Left colon (tissue), 2 donors: ENCODE measurements at places on chromosomes 5 and 9. TPM values are rescaled to one million over a fixed set of nuclear protein-coding genes. Genes with fewer than 3 reads are reported as not detected.

- DNase-seq: peak; percentile 47
Measured at GRCh38 chr5:134224888-134225779, 739 bp downstream of the PPP2CA start.

DNA sequence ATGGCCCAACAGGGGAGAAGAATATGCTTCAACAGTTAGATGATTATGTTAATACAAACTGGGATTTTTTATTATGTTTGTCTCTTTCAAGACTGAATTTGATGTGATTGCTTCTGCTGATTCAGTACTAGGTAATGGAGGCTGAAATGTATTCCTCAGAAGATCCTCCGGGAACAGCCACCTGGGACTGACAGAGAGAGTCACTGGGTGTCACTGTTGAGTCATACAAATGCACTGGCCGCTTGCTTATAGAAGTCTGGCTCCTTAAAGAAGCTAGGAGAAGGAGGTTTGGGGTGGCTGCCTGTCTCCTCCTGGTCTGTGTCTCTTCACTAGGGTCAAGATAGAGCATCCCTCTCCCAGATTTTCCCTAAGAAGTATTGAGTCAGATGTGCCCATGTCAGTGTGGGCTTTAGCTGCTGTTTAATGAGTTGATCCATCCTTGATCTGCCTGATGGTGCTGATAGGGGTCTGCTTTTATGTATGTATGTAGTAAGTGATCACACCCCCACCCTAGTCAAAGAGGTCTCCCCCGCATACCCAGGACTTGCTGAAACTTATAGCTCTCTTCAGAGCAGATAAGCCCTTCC lies 773.4 kb downstream of the BRINP1 start:
- DNase-seq: no peak

DNA sequence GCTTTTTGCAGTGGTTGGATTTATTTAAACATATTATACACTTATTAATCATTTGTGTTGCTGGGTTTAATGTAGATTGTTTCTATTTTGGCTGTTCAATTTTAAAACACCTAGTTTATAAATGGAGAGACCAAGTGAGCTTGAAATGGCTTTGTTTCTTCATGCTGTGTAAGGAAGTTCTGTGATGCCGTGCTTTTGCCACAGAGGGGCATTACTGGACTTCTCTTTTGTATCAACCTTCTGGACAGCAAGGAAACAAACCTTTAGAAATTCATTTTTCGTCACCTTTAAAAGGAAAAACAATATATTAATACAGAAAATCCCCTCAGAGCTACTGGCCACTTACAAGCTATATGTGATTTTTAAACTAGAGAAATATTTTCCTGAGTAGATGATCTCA lies 81.9 kb downstream of the DMRTA1 start:
- no peak for DNase-seq

GRCh38 chr9:130693101-130693425 lies 517 bp upstream of the EXOSC2 start:
- no peak for DNase-seq

DNA sequence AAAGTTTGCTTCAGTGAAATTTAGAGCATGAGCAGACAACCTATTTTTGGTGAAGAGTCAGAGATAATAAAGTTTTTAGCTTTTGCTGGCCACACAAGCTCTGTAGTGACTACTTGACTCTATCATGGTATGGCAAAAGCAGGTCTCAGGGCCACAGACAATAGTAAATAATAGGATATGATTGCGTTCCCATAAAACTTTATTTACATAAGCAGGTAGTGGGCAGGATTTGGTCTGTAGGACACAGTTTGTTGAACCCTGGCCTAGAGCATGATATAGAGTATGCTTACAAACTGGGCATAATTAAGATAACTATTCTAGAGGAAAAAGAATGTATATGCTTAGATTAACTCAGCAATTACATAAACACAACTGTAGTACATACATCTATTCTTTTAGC lies 30.1 kb downstream of the ITGA1 start:
- no peak for DNase-seq

GRCh38 chr9:72945391-72945790 lies 7.5 kb downstream of the ALDH1A1 start:
- DNase-seq: no peak

GRCh38 chr5:88109818-88110217 lies 158.8 kb downstream of the TMEM161B start:
- no peak for DNase-seq

GRCh38 chr5:129609710-129610109 lies 138.2 kb upstream of the MINAR2 start:
- DNase-seq: no peak

DNA sequence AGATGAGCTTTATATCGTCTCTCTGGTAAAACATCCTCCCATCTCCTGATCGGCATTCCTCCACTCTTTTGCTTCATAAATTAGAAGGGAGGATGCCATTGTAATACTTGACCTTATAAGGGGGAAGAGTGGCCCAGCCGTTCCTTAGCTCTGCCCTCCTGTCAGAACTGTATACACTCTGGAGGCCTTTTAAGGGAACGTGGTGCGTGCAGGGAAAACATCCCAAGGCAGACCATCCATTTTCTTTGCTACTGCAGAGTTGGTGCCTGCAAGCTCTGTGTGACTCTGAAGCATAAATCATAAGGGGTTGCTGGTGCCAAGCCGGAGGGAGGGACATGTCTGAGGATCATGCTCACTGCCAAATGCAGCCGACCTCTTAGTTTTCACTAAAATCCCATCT lies 90.4 kb downstream of the PGM5 start:
- peak; percentile 73 for DNase-seq

DNA sequence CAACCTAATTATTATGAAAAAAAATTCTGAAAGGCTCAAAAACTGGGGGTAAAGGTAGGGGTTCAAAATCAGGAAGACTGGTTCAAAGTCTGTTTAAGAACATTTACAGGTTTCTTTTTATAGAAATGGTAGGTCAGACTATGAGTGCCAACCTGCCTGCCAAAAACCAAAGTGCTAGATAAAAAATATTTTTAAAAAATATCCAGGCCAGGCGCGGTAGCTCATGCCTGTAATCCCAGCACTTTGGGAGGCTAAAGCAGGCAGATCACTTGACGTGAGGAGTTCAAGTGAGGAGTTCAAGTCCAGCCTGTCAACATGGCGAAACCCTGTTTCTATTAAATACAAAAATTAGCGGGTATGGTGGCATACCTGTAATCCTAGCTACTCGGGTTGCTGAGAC lies 67.0 kb downstream of the NR3C1 start:
- DNase-seq: no peak

GRCh38 chr9:71524516-71524915 lies 243.8 kb downstream of the CEMIP2 start:
- DNase-seq: no peak

- DNase-seq: no peak
Measured at GRCh38 chr9:36877239-36877638, 156.8 kb downstream of the PAX5 start.

- no peak for DNase-seq
Measured at GRCh38 chr5:73615085-73615484, 10.9 kb upstream of the ARHGEF28 start.

- DNase-seq: no peak
Measured at GRCh38 chr9:88435336-88435735, 47.1 kb downstream of the SPIN1 start.

GRCh38 chr9:107174441-107174840 lies 108.6 kb upstream of the RAD23B start:
- DNase-seq: no peak

GRCh38 chr5:102296178-102296817 lies at the start of gene SLCO4C1:
Gene SLCO4C1, minus strand, starts transcription at chr5:102296284. Its CDS starts 22 bp downstream, at chr5:102296262.
- DNase-seq: peak; percentile 78

- no peak for DNase-seq
Measured at GRCh38 chr9:79432485-79432884, 139.3 kb upstream of the TLE4 start.

- DNase-seq: no peak
Measured at GRCh38 chr9:126822278-126822677, 17.4 kb downstream of the ZBTB43 start.

- DNase-seq: no peak
Measured at GRCh38 chr9:16833296-16833835, 37.1 kb downstream of the BNC2 start.

GRCh38 chr9:106084702-106085101 lies 390.4 kb downstream of the TMEM38B start:
- no peak for DNase-seq

DNA sequence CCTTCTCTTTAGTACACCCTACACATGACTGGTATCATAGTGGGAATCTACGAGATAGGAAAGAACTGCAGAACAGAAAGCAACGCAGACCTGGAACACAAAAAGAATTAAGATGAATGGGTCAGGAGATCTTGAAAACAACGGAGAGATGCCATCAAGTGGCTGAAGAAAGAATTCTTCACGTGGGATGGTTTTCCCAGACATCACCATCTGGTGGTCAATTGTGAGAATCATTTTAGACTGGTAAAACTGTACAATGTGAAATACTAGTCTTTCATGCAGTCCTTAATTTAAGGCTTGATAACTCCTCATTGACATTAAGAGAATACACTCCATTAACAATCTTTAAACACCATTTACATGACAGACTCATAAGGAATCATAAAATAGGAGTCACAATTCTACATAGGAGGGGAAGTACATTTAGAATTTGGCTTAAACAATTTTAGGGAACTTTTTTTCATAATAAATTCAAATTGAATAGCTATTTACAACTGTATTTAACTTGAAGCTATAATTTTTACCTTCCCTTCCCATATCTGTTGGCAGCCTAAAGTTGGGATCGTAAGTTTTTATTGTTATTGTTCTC lies 128.4 kb upstream of the TRPM3 start:
- no peak for DNase-seq

- DNase-seq: no peak
Measured at GRCh38 chr9:13324988-13325387, 45.5 kb upstream of the MPDZ start.

- DNase-seq: no peak
Measured at GRCh38 chr9:13487936-13488335, 208.4 kb upstream of the MPDZ start.

DNA sequence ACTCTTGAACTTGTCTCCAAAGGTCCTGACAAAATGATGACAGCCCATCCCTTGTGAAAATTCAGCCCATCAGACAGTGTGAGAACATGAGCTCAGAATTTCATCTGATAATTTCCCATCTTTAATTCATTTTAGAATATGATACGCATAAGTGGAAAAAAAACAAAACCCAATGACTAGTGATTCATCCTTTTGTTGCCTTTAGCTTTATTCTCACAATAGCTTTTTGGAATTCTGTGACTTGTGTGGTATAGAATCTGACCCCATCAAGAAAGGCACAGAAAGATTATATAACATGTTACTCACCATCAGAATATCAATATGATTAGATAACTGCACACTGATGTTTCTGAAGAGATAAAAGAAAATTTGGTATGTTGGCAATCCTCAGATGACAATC lies 16.1 kb upstream of the TMED7 start:
- DNase-seq: no peak

GRCh38 chr9:120980951-120981350 lies 54.4 kb upstream of the TRAF1 start:
- no peak for DNase-seq

- DNase-seq: no peak
Measured at GRCh38 chr9:36845844-36846243, 188.2 kb downstream of the PAX5 start.

DNA sequence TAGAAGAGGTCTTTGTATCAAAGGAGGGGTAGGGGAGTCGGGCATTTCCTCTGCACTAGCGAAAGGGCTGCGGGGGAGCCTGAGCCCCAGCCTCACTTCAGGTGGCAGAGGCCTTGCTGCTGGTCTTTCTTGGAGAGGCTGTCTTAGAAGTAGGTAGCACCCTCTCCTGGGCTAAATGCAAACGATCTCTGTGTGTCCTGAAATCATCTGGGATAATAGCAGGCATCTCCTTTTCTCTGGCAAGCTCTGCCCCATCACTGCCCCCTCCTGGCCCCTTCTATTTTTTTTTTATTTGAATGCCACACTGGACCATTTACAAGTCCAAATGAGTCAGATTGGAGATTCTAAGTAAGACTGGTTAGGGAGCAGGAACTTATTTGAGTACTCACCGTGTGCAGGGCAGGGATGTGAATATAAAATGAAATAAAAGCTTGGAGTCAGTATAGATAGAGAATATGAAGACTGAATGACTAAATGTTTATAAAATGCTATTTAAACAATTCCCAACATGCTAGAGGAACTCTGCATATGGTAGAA lies 137.1 kb downstream of the FGF1 start:
- peak; percentile 44 for DNase-seq

- DNase-seq: no peak
Measured at GRCh38 chr5:153400931-153401330, 89.5 kb upstream of the GRIA1 start.

GRCh38 chr5:36209664-36210063 lies 32.1 kb downstream of the NADK2 start:
- DNase-seq: no peak

- DNase-seq: no peak
Measured at GRCh38 chr9:119667916-119668315, 298.7 kb upstream of the BRINP1 start.

DNA sequence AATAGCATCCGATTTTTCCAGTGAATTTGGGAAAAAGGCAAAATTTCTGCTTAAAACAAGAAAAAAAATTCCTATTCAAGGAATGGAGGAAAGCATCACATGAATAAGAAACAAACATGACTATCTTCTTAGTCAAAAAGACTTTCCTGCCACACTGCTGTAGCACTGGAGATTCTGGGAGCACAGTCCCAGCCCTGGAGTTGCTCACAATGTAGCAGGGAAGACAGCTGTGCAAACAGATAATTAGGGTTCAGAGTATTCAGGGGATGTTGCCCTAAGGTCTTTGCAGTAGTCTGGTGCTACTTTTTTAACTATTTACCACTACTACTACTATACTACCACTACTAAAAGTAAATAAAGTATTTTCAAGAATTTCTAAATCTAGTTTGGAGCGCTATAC lies 86.5 kb downstream of the BNC2 start:
- DNase-seq: no peak

MLANA gene
- not detected for total RNA-seq

HMMR gene
- 7.4 TPM for total RNA-seq

CDO1 gene
- total RNA-seq: 0.55 TPM

WDR31 gene
- 3.6 TPM for total RNA-seq

RABL6 gene
- 120 TPM for total RNA-seq

PRR16 gene
- 1.6 TPM for total RNA-seq

C9 gene
- total RNA-seq: not detected

WWC1 gene
- 18.7 TPM for total RNA-seq

TNC gene
- total RNA-seq: 3.0 TPM

DIRAS2 gene
- 0.14 TPM for total RNA-seq

NRARP gene
- total RNA-seq: 163 TPM

SPAG8 gene
- total RNA-seq: 0.15 TPM

ENTPD2 gene
- 25.0 TPM for total RNA-seq

CARD19 gene
- total RNA-seq: 62.2 TPM

PAPPA gene
- total RNA-seq: 0.82 TPM

GCNT4 gene
- total RNA-seq: 0.79 TPM

TSC1 gene
- 41.6 TPM for total RNA-seq
